ENCODE measurements at places on chromosomes 1 and 21. TPM values are rescaled to one million over a fixed set of nuclear protein-coding genes. Genes with fewer than 3 reads are reported as not detected.

- DNase-seq, result peak; percentile 52
These were observed 13.5 kb downstream of the CRABP2 start for GRCh38 chr1:156691665-156692440.

GRCh38 chr21:44932408-44933181 is 7.2 kb upstream of the SLX9 start:
- no peak for DNase-seq

DNA sequence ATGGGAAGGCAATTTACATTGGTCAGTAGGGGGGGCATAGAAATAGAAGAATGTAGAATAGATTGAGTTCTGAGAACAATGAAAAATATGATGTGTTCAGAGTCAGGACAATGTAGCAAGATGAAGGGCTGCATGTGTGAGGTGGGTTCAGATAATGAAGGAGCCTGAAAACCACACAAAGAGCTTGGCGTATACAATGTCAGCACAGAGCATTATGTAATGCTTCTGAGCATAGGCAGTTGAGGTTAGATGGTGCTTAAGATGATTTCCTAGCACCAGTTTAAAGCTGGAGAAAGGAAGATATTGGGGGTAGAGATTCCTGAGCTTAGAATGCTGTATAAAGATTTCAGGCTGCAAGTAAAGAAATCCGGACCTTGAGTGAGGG is 202.0 kb upstream of the SNX7 start:
- no peak for DNase-seq

DNA sequence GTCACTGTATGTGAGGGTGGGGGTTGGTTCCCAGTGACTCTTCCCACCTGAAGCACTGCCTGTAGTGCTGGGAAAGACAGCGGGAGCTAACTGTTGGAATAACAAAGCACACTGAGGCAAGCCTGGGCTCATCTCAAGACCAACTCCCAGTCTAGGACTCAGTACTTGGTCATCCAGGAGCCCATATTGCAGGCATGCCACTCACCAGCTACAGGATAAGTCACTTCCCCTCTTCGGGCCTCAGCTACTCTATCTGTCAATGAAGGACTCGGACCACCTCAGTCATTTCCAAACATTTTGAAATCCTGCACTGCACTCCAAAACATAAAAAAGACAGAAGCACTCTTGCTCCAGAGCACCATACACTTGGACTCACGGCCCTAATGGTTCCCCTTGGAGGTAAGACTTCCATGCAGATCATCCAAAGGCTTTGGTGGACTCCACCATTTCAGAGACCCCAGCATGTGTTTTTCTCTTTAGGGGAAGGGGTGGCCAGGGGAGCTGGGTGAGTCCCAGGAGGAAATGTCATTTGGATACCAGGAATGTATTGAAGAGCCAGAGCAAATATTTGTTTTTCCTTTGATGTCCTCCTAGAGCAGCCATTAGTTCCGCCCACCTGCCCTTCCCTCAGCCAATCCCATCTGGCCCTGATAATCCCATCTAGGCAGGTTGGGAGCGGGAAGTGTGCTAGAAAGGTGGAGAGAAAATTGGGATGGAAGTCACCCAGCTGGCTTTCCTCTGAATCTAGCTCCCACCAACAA is 3.1 kb downstream of the NUAK2 start:
- DNase-seq, result no peak

DNA sequence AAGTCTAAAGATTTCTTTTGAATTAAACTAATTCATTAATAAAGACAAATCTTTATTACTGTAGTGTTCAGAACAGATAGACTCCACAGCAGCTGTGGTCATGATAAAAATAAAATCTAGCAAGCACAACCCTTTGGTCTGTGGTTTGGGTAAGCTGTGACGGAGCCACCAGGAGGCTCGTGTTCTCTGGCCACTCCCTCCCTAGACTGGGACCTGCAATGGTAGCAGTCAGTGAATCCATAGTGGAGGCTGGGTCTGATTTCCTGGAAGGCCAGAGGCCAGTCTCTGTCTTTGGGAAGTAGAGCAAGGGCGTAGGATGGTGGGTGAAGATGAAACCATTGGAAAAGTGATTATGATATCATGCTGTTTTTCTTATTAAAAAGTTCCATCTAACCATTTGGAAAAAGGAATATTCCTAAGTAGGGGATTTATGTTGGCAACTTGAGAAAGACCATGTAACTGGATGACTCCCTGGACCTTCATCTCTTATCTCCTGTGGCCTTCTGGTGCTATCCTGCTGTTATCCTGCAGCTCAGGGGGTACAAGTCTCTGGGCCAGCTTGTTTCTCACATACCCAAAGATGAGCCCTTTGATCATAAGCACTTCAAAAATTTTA is 39.0 kb downstream of the TENT5C start:
- no peak for DNase-seq

DNA sequence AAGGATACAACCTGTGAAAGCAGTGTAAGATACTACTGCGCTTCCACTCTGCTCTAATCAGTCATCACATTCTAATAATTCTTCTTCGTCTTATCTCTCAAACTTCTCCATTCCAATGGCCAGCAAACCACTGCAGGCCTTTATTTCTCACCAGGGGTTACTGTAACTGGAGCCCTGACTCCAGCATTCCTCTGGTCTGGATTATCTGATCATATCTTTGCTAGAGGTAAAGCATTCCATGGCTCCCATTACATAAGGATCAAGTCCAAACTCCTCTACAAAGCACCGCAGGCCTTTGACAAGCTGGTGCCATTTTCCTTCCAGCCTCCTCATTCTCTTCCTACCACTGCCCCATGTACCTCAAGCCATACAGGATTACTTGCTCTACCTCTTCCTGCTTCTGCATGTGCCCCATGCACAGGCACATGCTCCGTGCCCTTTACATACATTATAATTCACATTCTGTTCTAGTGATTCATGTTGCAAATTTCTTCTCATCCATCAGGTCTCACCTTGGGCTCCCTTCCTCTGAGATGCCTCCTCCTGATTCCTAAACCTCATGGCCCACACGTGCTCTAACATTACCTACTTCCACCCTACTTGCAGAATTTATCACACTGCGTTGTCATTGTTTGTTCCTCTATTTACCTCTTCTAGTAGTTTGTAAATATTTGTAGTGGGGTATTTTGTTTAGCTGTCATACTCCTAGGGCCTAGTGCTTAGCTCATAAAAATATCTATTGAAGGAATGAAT is 9.3 kb upstream of the SERBP1 start:
- no peak for DNase-seq

NPPA gene
- not detected for total RNA-seq

CCDC30 gene
- total RNA-seq, result 0.10 TPM

GRCh38 chr1:192767798-192768197 is 41.0 kb upstream of the RGS2 start:
- DNase-seq, result no peak

DNA sequence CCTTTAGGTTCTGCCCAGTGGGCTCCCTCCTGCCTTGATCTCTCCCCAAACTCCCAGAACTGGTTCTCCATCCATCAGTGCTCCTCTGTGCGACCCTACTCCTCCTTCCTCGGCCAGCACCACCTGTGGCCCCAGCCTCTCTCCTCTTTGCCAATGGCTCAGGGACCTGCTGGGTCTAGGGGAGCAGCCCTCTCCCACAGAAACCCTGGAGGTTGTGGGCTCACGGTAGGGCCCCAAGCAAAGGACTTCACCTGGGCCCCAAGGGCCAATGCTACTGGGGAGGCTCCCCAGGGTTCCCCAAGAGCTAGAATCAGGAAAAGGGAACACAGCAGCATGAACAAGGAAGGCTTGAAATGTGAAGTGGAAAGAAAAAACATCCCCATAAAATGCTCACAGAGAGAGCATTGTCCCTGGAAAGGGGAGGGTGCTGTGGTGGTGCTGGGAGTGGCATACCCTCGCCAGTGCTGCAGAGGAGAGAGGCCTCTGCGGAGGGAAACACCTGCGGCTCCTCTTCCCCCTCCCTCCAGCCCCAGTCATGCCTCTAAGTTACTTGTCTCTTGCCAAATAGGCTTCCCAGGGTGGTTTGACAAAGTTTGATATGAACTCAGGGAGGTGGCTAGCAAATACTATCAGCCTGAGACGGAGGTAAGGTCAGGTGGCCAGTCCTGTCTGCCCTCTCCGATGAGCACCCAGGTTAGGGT is 2.5 kb downstream of the TMEM63A start:
- DNase-seq, result no peak

Measured in HT1080 (cell line).